Right hindlimb (tissue), 1 donor: ENCODE measurements at places on chromosomes 7 and 10.

DNA sequence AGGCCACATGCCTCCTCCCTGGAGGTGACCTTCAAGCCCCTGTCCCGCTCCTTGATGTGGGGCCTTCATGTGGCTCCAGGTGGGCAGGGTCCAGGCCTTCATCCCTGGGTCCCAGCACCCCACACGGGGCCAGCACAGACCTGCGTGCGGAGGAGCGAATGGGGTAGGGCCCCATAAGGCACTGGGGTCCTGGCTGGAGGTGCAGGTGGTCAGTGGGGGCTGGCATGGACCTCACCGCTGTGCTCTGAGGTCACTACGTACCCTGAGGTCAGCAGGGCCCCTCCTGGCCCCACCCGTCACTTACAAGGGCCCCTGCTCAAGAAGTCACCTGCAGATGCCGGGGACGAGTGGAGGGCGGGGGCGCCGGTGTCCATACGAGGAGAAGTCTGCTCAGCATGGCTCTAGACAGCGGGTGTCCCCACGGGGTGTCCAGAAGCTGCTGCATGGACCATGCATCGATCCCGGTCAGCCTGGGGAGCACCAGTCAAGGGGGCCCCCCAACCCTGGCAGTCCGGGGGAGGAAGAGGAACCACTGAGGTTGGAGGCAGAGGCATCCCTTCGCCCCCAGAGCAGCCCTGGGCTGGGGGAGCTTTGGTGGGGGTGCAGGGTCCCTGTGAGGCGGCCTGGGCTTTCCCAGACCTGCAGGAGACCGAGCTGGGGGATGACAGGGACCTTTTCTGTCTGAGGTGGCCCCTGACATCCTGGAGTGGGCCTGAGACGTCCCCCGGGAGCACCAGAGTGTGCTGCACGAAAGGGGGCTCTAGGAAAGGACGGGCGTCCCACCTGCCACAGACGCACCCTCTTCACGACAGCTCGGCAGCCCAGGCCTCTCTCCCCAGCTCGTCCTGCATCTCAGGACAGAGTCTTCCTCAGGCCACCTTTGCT, 34.6 kb downstream of the UNCX start:
- no peak for DNase-seq

DNA sequence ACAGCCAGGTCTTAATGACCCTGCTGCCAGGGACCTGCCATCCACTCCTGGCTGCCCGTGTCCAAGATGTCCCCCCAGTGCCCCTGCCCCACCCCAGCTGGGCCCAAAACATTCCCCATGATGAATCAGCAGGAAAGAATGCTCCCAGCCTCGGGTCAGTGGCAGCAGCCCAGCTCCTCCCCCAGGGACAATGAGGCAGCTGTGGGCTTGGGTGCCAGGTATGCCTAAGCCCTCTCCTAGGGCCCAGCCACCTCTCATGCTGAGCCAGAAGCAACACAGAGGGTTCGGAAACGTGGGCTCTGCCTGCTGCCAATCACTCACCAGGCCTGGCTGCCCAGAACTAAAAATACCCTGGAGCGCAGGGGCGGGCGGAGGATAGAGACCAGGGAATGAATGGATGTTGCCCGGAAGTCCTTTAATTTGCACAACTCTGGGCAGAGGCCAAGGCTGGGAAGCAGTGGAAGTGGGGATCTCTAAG, 1.5 kb upstream of the LOXL4 start:
- DNase-seq, result peak; percentile 79

- no peak for DNase-seq
These were observed 20.6 kb downstream of the RBM17 start for GRCh38 chr10:6109444-6109775.

DNA sequence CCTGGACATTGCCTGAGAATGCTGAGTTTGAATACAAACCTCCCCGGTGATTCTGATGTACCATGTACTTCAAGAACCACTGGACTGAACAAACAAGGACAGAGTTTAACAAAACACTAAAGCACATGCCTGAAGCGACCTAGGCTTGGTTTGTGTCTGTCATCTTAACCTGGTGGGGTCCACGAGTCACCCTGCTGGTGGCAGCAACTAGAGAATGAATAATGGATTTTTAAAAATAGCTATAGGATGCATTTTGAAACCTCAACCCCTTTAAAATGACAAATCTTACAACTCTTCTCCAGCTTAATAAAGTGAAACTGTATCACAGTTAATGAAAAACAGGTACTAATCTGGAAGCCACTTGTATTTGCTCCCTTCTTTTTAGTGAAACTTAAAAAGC, 25.2 kb downstream of the CDHR3 start:
- no peak for DNase-seq

- DNase-seq, result no peak
These were observed 59.6 kb downstream of the BRI3 start for GRCh38 chr7:98341106-98341505.

DNA sequence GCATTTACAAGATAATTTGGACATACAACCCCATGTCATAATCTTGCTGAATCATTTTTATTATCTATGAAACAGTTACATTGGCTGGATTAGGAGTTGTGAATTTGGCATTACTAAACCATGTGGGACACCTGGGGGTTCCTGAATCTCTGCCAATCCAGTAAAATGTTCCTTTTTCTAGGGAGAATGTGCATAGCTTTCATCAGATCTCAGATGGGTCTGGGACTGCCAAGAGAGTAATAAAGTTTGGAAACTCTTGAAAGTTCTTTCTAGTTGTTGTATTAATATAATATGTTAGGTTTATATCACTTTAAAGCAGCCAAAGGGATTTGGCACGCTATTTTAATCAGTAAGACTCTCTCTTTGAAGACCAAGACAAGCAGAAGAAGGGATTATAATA, 62.7 kb downstream of the SEMA3E start:
- DNase-seq, result no peak

GRCh38 chr10:88234297-88234696, 348.8 kb downstream of the RNLS start:
- no peak for DNase-seq

- DNase-seq, result no peak
These were observed 461.9 kb upstream of the KLF6 start for GRCh38 chr10:4246881-4247358.

DNA sequence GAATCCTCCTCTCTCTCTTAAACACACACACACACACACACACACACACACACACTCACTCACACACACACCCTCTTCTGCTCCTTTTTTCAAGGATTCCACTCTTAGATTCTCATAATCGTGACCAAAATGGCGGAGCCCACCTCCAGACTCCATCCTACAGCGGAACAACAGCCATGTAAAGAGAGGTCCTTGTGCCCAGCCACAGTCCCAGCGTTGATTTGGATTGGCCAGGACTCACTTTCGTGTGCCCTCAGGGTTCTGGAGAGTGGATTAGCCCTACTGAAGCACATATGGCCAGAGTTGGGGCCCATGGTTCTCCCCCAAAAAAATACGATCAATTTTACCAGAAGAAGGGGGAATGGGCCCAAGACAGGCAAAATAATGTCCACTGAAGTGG, 90.2 kb upstream of the SMNDC1 start:
- no peak for DNase-seq

GRCh38 chr7:8500286-8500685, 66.9 kb downstream of the NXPH1 start:
- no peak for DNase-seq

DNA sequence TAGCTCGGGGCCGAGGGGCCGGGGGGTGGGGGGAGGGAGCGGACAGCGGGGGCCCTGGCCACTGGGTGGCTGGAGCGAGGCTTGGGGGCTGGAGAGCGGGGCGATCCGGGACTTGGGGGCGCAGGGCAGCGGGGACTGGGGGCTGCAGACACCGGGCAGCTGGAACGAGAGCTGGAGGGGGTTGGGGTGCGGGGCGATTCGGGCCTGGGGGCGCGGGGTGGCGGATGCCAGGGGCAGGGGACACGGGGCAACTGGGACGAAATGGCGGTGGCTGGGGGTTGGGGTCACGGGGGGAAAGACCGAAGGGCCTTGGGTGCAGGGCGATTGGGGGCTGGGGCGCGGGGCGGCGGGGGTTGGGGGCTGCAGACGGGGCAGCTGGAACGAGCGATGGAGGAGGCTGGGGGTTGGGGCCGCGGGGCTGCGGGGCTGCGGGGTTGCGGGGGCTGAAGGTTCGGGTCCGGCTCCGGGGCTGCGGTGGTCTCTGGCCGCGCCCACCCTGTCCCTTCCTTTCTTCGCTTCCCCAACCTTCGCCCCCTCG, 590 bp downstream of the COL26A1 start:
- DNase-seq, result no peak

GRCh38 chr7:3844540-3845151, 543.6 kb downstream of the SDK1 start:
- DNase-seq, result no peak

- DNase-seq, result no peak
These were observed 5.7 kb downstream of the WAC start for GRCh38 chr10:28538595-28538994.

- DNase-seq, result no peak
These were observed 29.5 kb upstream of the HSPB1 start for GRCh38 chr7:76272851-76273497.

GRCh38 chr10:63543576-63543962, 22.4 kb downstream of the REEP3 start:
- DNase-seq, result no peak

- no peak for DNase-seq
These were observed 73.7 kb downstream of the NKX6-2 start for GRCh38 chr10:132712291-132712690.

GRCh38 chr7:5502721-5503243, 79.1 kb upstream of the TNRC18 start:
- DNase-seq, result no peak
